Stomach (tissue), 19 donors: ENCODE measurements at places on chromosomes 2 and 18. TPM values are rescaled to one million over a fixed set of nuclear protein-coding genes. Genes with fewer than 3 reads are reported as not detected.

MYL1 gene
- total RNA-seq: not detected

TACR1 gene
- total RNA-seq: 3.5 TPM

VWC2L gene
- not detected for total RNA-seq

ZNF385B gene
- 41.4 TPM for total RNA-seq

ABCG8 gene
- total RNA-seq: 1.1 TPM

DNAJC5G gene
- total RNA-seq: not detected

AKAIN1 gene
- not detected for total RNA-seq

ZBTB7C gene
- total RNA-seq: 47.1 TPM

IL36A gene
- not detected for total RNA-seq

DNA sequence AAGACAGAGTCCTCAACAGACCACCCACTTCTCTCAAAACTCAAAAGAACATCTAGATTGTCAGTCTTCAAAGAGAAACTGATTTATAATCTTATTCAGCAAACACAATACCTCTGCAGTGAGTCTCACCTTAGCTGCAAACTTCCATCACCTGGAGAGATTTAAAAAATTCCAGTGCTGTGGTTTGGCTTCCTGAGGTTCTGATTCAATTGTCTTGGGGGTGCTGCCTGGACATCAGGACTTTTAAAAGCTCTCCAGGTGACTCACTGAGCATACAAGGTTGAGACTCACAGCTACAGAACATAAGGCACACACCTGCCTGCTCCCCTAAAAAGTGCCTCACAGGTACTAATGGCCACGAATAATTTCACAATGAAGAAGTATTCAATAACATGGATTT lies 40.3 kb downstream of the RNF152 start:
- no peak overlapping the region for H3K4me3 ChIP-seq
- H3K27ac ChIP-seq: peak overlapping the region; percentile 67
- H3K36me3 ChIP-seq: no peaks in the 10 kb centered on the region
- H3K27me3 ChIP-seq: no peaks in the 10 kb centered on the region

DNA sequence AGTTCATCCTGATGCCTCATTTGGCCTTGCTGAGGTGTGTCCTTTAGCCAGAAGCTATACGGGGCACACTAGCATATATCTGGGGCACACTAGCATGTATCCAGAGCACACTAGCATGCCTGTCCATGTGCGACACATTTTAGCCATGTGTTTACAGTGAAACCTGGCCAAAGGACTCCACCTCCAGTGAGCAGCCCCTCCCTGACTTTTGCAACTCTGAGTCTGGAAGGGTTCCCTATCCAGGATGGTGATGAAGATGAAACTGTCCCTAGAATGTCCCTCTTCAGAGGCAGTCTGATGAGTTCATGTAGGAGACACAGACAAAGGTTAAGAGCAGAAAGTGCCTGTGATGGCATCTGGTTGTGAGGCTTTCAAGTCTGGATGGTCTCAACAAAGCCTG lies 61.4 kb upstream of the LGALSL start:
- no peaks in the 10 kb centered on the region for H3K4me1 ChIP-seq
- DNase-seq: no peak
- H3K27me3 ChIP-seq: no peaks in the 10 kb centered on the region
- H3K27ac ChIP-seq: no peak overlapping the region

GRCh38 chr2:136019306-136019705 lies 33.9 kb upstream of the DARS1 start:
- no peaks in the 10 kb centered on the region for H3K36me3 ChIP-seq
- H3K4me1 ChIP-seq: no peaks in the 10 kb centered on the region
- no peak overlapping the region for H3K27ac ChIP-seq
- no peaks in the 10 kb centered on the region for H3K27me3 ChIP-seq
- no peak overlapping the region for H3K4me3 ChIP-seq

DNA sequence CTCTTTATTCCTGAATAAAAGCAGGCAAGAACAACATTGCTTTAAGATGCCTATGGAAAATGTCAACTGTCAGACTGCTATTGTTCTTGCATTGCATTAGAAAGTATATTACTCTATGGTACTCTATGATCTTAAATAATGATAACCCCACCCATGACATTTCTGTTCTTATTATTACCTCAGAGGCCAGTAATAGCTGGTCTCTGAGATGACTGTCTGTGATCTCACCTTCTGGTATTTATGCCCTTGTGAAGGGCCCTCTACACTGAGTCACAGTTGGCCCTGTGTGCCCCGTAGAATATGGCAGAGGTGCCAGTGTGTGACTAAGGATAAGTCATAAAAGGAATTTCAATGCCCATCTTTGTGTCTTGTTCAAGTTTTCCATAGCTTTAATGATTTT lies 61.0 kb downstream of the SPP2 start:
- no peak for DNase-seq
- no peak overlapping the region for H3K27ac ChIP-seq
- H3K27me3 ChIP-seq: no peaks in the 10 kb centered on the region
- no peaks in the 10 kb centered on the region for H3K36me3 ChIP-seq
- H3K4me3 ChIP-seq: no peak overlapping the region
- H3K4me1 ChIP-seq: no peaks in the 10 kb centered on the region

- H3K27ac ChIP-seq: no peak overlapping the region
- H3K36me3 ChIP-seq: no peaks in the 10 kb centered on the region
- peaks cover 26% of the 10 kb centered on the region for H3K4me1 ChIP-seq
These were observed 177.3 kb upstream of the ARL4C start for GRCh38 chr2:234673961-234674759.

DNA sequence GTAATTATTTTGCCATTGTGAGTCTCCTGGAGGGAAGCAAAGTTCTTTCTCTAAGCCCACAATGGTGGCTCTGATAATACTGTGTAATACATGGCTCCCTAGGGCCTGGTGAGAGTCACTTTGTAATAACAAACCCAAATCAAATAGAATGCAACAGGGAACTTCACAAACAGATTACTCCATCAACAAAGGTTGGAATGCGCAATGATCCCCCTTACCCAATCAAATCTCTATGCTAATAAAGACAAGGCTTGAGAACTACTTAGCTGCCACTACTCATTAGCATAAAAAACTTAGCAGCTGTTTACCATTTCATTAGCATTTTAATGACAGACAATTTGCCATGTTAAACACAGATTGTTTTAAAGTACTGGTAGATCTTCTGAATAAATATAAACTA lies 285.6 kb upstream of the SESTD1 start:
- no peaks in the 10 kb centered on the region for H3K27me3 ChIP-seq
- H3K36me3 ChIP-seq: no peaks in the 10 kb centered on the region
- no peak overlapping the region for H3K4me3 ChIP-seq
- H3K4me1 ChIP-seq: no peaks in the 10 kb centered on the region
- H3K27ac ChIP-seq: no peak overlapping the region

DNA sequence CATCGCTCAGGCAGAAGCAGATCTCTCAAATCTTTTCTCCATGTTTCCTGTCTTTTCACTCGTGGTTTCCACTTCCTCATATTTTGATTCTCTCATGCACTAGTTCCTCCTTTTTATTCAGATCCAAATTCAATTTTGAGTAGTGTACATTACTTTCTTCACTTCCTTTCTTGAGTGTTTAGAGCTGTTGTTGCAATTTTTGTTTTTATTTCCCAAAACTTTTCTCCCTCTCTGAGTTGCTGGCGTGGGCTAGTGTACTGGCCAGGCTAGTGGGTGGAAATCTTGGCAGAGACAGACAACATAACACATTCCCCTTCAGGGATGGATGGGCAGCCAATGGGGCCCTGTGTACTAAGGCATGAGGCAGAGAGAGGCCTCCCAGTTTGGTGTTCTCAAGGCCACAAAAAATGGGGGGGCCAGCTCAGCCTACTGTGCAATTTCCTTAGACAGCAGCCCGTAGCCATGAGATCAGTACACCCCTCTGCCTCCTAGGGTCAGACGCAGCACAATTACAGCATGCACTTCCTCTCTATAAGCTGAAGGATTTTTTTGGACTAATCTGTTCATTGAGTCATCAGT lies 145.1 kb upstream of the PID1 start:
- no peaks in the 10 kb centered on the region for H3K27me3 ChIP-seq
- H3K27ac ChIP-seq: peak overlapping the region; percentile 63
- H3K36me3 ChIP-seq: no peaks in the 10 kb centered on the region
- peak; percentile 54 for DNase-seq

DNA sequence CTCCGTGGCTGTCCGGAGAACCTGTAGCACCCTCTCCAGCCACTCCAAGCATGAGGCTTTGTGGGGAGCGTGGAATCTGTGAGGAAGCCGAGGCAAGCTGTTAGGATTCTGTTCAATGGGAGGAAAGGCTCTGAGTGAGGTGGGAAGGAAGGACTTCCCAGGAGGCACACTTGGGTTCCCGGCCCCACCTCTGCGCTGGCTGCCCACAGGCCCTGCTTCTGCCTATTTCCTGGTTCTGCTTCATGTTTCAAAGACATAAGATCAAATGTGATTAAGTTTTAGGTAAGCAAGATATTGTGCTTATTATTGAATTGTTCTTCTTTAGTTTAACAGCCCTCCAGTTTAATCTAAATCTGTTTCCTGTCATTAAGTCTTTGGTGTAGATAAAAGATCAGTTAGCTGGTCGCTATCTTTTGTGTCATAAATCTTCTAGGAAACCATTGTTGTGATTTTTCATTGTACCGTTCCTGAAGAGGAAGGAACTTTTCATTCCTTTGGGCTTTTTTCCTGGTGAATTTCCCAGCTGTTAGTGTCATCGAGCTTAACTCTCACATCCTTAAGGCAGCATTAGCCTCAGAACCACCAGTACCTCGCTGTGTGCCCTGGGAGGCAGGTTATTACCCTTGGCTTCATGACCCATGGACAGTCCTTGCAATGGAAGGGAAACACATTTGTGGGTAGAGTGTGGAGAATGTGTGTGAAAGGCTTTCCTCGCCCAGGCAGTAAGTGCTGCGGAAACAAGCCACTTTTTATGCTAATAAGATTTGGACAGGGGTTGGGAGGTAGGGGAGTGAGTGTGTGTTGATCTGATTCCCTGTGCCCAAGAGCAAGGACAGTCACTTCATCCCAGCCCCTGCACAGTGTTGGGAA lies 61.9 kb upstream of the ALPP start:
- peaks cover 46% of the 10 kb centered on the region for H3K4me1 ChIP-seq
- H3K27me3 ChIP-seq: no peaks in the 10 kb centered on the region
- H3K36me3 ChIP-seq: peaks cover 16% of the 10 kb centered on the region
- peak; percentile 44 for DNase-seq
- no peak overlapping the region for H3K4me3 ChIP-seq

DNA sequence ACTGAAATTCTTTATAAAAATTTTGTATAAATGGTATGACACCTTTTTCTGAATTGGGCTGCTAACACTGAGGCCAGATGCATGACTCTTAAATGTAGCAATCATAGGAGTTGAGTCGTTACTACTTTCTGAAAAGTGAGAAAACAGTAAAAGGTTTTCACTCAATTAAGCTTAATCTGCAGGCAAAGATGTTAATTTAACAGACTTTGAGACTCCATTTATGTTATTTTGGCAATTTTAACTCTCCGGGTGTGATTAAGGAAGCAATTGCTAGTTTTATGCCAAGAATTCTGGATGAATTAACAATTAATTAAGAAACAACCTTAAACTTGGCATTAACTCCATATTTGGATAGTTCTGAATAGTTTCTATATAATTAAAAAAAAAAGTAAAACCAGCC lies 104.3 kb downstream of the AGPS start:
- peaks cover 20% of the 10 kb centered on the region for H3K36me3 ChIP-seq
- H3K27ac ChIP-seq: no peak overlapping the region
- no peak for DNase-seq
- H3K4me3 ChIP-seq: no peak overlapping the region
- no peaks in the 10 kb centered on the region for H3K27me3 ChIP-seq

DNA sequence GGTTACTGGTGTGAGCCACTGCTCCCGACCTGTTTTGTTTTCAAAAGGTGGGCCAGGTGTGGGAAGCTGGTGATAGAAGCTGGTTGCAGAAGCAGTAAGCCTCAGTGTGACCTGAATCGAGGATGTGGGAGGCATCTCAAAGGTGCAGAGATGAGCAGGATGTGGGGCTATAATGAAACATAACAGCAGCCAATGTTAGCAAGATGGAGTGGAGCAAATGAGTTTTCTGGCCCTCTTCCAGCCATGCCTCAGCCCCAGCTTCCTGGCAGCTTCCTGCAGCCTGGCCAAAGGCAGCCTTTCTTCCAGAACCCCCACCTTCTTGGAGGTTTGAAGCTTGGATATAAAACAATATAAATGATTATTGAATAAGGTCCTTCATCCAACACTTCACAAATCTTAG lies 184.8 kb downstream of the NCK2 start:
- H3K36me3 ChIP-seq: no peaks in the 10 kb centered on the region
- peaks cover 7% of the 10 kb centered on the region for H3K4me1 ChIP-seq
- no peaks in the 10 kb centered on the region for H3K27me3 ChIP-seq
- peak; percentile 77 for DNase-seq
- H3K4me3 ChIP-seq: no peak overlapping the region
- no peak overlapping the region for H3K27ac ChIP-seq

DNA sequence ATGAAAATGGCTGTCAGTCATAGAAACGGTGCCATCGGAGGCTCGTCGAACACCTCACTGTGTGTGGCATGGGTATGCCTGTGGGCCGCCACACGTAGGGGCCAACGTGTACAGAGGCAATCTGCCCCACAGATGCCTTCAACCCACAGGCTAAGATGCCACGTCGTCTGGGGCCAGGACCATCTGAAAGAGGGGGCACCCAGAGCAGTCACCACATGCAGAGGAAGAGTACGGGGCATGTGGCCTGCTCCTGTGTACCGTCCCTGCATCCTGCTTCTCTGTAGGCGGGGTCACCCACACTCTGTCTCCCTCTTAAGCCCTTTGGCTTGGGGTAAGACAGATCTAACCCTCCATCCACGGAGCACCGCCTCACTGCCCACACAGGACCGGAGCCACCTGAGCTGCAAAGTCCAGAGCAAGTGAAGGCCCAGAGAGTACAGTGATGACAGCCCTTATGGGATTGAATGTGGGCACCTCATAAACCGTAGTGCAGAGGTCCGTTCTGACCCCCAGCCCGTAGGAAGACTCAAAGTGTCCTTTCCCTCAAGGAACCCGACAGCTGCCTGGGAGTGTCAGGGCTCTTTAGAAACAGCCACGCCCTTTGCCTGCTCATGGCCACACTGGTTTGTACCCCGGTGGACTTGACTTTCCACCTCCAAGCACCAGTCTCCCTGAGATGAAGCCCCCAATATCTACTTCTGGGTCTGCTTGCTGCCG lies 66.2 kb downstream of the TWIST2 start:
- no peak overlapping the region for H3K4me3 ChIP-seq
- peaks cover 12% of the 10 kb centered on the region for H3K27me3 ChIP-seq
- peaks cover 11% of the 10 kb centered on the region for H3K36me3 ChIP-seq
- H3K4me1 ChIP-seq: peaks cover 11% of the 10 kb centered on the region

DNA sequence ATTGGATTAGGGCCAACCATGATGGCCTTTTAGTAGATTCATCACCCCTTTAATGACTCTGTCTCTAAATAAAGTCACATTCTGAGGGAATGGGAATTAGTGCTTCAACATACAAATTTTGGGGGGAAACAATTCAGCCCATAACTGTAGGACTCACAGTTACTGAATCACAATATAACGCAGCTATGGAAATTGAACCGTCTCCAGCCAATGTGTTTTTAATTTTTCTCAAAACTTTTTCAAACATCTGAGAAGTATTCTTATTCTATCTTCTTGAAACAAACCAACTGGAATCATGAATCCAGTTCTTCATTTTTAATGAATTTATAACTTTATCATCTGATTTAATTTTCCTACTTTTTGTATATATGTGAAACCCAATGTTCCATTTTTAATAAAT lies 373.1 kb upstream of the SYT4 start:
- H3K4me3 ChIP-seq: no peak overlapping the region
- no peak overlapping the region for H3K27ac ChIP-seq
- no peaks in the 10 kb centered on the region for H3K4me1 ChIP-seq
- H3K27me3 ChIP-seq: no peaks in the 10 kb centered on the region
- no peak for DNase-seq
- H3K36me3 ChIP-seq: no peaks in the 10 kb centered on the region
